ENCODE measurements at places on chromosomes 4 and X. TPM values are rescaled to one million over a fixed set of nuclear protein-coding genes. Genes with fewer than 3 reads are reported as not detected.

GRCh38 chr4:8409264-8410065 lies 31.1 kb downstream of the ACOX3 start:
- DNase-seq: peak; percentile 75
- peaks cover 30% of the 10 kb centered on the region for H3K4me1 ChIP-seq
- H3K27me3 ChIP-seq: no peaks in the 10 kb centered on the region
- H3K27ac ChIP-seq: peak overlapping the region; percentile 51

DNA sequence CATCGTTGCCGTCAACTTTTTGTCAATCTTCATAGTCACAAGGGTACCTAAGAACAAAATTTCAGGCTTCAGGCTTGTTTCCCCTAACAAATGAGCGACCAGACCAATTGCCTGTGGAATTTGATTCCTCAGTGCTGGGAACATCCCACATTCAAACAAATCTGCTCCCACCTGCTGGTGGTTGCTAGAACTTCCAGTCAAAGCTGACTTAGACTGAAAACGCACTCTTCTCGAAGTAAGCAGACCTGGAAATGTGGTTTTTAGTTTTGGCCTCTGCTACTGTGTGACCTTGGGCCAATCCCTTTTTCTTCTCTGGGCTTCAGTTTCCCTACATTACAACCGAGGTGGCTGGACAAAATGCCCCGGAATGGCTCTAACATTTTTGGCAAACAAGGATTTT lies 1.8 kb upstream of the GABRQ start:
- H3K36me3 ChIP-seq: no peaks in the 10 kb centered on the region
- H3K27ac ChIP-seq: no peak overlapping the region
- no peaks in the 10 kb centered on the region for H3K4me1 ChIP-seq

DNA sequence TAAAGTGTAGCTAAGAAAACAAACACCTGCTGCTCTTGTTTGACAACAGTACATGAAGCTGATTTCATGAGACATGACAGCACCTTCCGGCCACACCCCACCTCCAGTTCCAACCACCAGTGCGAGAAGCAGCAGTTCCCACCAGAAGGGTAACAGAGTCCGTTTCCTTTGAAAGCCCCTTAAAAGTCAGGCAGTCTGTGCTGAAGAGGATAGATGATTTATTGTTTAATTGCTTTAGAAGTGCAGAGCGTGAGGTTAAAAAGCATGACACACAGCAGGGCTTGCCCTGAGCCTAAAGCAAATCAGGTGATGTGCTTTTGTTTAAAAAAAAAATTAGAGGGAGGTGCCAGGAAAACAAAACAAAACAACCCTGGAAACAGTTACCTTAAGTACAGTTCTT lies 82.6 kb downstream of the HADH start:
- H3K4me1 ChIP-seq: peaks cover 66% of the 10 kb centered on the region
- peak overlapping the region; percentile 90 for H3K27ac ChIP-seq
- DNase-seq: peak; percentile 85
- H3K4me3 ChIP-seq: peak overlapping the region; percentile 25

DNA sequence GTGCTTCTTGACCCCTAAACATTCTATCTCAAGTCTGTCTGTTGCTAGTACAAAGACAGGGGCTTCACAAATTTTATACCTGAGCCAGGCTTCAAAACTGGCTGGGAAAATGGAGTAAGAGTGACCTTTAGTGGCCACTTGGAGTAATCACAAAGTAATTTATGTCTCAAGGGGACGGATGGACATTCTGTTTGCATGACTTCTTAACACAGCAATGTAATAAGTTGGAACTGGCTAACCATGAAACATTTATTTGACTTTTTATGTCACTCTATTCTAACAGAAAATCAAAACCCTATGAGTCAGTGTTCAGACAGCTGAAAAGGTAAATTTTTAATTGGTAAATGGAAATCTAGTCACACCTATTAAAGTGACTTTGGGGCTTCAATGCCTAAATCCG lies 600.6 kb downstream of the ANKRD50 start:
- no peaks in the 10 kb centered on the region for H3K36me3 ChIP-seq
- no peaks in the 10 kb centered on the region for H3K27me3 ChIP-seq
- no peak overlapping the region for H3K27ac ChIP-seq
- H3K4me1 ChIP-seq: no peaks in the 10 kb centered on the region
- no peak for DNase-seq

GRCh38 chr4:76518241-76518640 lies 83.2 kb downstream of the SHROOM3 start:
- no peak for DNase-seq
- H3K27me3 ChIP-seq: peaks cover 2% of the 10 kb centered on the region
- no peaks in the 10 kb centered on the region for H3K36me3 ChIP-seq
- no peak overlapping the region for H3K27ac ChIP-seq
- no peaks in the 10 kb centered on the region for H3K4me1 ChIP-seq

DNA sequence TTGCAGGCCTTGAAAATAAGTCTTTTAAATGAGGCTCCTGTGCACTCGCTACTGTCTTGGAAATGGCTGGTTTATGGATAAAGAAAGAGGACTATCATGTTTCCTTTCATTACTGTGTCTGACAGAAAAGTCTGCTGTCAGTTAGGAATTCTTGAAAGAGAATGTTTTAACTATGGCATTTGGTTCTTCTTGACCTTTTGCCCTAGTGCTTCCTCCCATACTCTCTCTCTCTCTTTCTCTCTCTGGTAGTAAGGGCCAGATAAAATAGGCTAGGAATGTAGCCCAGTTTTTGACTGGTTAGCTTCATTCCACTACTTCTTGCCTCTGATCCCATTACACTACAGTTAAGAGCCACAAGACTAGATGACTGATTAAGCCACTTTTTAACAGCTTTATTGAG lies 29.8 kb downstream of the YY2 start:
- H3K27me3 ChIP-seq: no peaks in the 10 kb centered on the region
- DNase-seq: no peak
- no peak overlapping the region for H3K4me3 ChIP-seq
- H3K27ac ChIP-seq: no peak overlapping the region

- no peaks in the 10 kb centered on the region for H3K4me1 ChIP-seq
- no peak for DNase-seq
- no peaks in the 10 kb centered on the region for H3K36me3 ChIP-seq
These were observed 333.0 kb downstream of the ADGRL3 start for GRCh38 chr4:61533140-61533539.

DNA sequence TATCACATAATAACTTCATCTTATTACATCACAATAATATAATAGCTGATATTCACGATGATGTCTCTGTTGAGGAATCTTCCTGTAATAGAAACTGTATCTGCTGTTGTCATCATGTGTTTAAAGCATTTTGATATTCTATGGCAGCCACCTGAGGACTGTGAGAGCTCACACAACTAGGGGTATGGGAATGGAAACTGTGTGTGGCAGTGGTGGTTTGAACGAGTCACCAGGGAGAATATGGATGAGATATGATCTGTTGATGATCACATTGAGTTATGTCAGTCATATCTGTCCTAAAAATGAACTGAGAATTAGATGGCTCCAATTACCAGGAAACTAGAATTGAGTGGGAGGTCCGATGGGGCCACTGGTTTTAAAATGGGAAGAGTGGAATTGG lies 169.6 kb downstream of the MID1IP1 start:
- no peaks in the 10 kb centered on the region for H3K27me3 ChIP-seq
- H3K27ac ChIP-seq: no peak overlapping the region
- no peaks in the 10 kb centered on the region for H3K36me3 ChIP-seq

- no peak overlapping the region for H3K27ac ChIP-seq
- H3K4me1 ChIP-seq: no peaks in the 10 kb centered on the region
- DNase-seq: no peak
- no peak overlapping the region for H3K4me3 ChIP-seq
- H3K36me3 ChIP-seq: no peaks in the 10 kb centered on the region
These were observed 226.9 kb downstream of the ARHGAP24 start for GRCh38 chr4:85701861-85702321.

GRCh38 chrX:118974088-118974907 lies at the start of gene LONRF3:
Gene LONRF3 (plus strand): TSS chrX:118974618. CDS start chrX:118974781, 163 bp downstream.
- peaks cover 2% of the 10 kb centered on the region for H3K36me3 ChIP-seq
- peaks cover 53% of the 10 kb centered on the region for H3K27me3 ChIP-seq
- DNase-seq: peak; percentile 32
- H3K4me1 ChIP-seq: peaks cover 13% of the 10 kb centered on the region
- H3K27ac ChIP-seq: peak within 1 kb of the TSS; percentile 75
- H3K4me3 ChIP-seq: peak within 1 kb of the TSS; percentile 75

GRCh38 chrX:35076061-35076460 lies 133.5 kb downstream of the FAM47B start:
- no peak for DNase-seq
- no peaks in the 10 kb centered on the region for H3K36me3 ChIP-seq
- no peak overlapping the region for H3K27ac ChIP-seq
- H3K4me1 ChIP-seq: no peaks in the 10 kb centered on the region

DNA sequence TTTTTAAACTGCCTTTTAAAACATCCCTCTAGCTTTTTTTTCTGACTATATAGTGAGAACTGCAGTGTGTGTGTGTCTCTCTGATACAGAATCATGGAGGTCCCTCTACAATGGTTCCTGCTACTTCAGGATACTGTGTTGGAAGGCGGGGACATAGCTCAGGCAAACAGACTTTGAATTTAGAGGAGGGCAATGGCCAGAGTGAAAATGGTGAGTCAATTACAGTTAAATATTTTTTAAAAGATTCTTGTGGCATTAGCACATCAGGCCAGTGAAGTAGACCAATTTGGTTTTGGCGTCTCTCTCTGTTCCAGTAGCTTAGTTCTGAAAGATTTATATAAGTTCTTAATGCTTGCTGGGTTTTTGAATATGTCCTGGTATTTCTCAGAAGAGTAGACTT lies 47.1 kb downstream of the ALG13 start:
- H3K27me3 ChIP-seq: no peaks in the 10 kb centered on the region
- H3K4me3 ChIP-seq: no peak overlapping the region
- H3K36me3 ChIP-seq: peaks cover 36% of the 10 kb centered on the region

DNA sequence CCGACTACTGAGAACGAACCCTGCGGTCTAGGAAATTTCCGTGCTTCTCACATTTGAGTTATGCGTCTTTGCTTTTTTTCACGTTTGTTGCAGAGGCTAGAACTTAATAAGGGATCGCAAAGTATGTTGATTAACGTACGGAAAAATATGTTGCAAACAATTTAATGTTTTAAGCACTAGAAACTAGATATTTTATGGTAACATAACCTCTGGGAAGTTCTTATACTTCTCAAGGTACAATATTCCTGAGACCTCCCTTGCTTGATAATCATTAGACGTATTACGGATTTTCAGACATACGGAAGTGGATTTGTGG lies 639 bp upstream of the PRDM5 start:
- peak overlapping the region; percentile 70 for H3K4me3 ChIP-seq
- H3K27me3 ChIP-seq: peaks cover 52% of the 10 kb centered on the region
- H3K36me3 ChIP-seq: peaks cover 4% of the 10 kb centered on the region
- no peak overlapping the region for H3K27ac ChIP-seq
- DNase-seq: no peak
- peaks cover 12% of the 10 kb centered on the region for H3K4me1 ChIP-seq

- H3K4me3 ChIP-seq: no peak overlapping the region
- H3K27ac ChIP-seq: peak overlapping the region; percentile 26
- H3K36me3 ChIP-seq: peaks cover 8% of the 10 kb centered on the region
- DNase-seq: no peak
- peaks cover 24% of the 10 kb centered on the region for H3K4me1 ChIP-seq
These were observed 47.0 kb downstream of the AFF1 start for GRCh38 chr4:86981789-86982188.

DNA sequence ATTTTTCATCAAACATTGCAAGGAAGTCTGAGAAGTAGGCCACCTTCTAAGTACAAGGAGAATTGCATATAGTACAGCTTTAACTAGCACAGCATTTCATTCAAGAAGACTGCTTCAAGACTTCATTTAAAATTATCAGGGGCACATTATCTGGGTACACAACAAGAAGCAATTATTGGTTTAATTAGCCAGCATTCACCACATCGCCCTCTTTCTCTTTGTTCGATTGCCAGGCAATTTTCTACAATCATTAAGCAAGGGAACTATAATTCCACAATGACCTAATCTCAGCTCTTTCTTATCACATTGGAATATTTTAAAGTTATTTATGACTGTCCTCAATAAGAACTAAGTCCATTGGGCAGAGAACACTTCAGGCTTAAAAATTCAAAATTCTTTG lies 1347.1 kb upstream of the PABPC4L start:
- H3K27ac ChIP-seq: no peak overlapping the region
- no peak for DNase-seq
- H3K27me3 ChIP-seq: no peaks in the 10 kb centered on the region
- no peaks in the 10 kb centered on the region for H3K36me3 ChIP-seq

DNA sequence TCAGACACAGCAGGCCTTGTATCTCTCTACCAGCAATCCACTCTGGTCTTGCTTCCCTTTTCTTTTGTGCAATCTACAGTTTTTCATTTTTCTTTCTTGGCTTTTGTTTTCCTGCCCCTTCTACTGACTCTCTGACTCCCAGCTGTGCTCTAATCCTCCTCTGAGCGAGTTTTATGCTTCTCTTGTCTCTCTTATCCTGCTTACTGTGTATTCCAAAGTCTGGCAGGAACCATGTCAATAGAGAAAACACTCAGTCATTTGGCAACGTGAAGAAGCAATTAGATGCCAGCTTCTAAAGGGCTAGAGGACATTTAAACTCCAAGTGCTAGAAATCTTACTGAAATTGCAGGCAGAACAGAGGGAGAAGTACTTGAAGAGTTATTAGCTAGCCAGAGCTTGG lies 984.6 kb upstream of the TENM3 start:
- no peak overlapping the region for H3K27ac ChIP-seq
- no peaks in the 10 kb centered on the region for H3K36me3 ChIP-seq
- no peak overlapping the region for H3K4me3 ChIP-seq
- no peaks in the 10 kb centered on the region for H3K4me1 ChIP-seq

GRCh38 chrX:1466971-1467561 lies 14.4 kb upstream of the ASMTL start:
- peak; percentile 73 for DNase-seq
- peak overlapping the region; percentile 93 for H3K27ac ChIP-seq
- H3K36me3 ChIP-seq: peaks cover 74% of the 10 kb centered on the region
- H3K4me3 ChIP-seq: peak overlapping the region; percentile 69

- H3K27ac ChIP-seq: no peak overlapping the region
- no peaks in the 10 kb centered on the region for H3K36me3 ChIP-seq
- H3K4me3 ChIP-seq: no peak overlapping the region
- no peaks in the 10 kb centered on the region for H3K27me3 ChIP-seq
These were observed 616.9 kb downstream of the ANKRD50 start for GRCh38 chr4:124095621-124096020.

Gene GPC4
- total RNA-seq: not detected

Gene HTT
- total RNA-seq: 72.0 TPM

Gene DUSP21
- not detected for total RNA-seq

Gene LRP2BP
- total RNA-seq: 0.79 TPM

Gene BEND2
- not detected for total RNA-seq

Gene HSFX2
- 0.35 TPM for total RNA-seq

Gene LNX1
- not detected for total RNA-seq

Gene SOX3
- not detected for total RNA-seq

Gene ARMCX1
- total RNA-seq: 0.12 TPM
